ENCODE measurements at places on chromosomes 11 and 22.

DNA sequence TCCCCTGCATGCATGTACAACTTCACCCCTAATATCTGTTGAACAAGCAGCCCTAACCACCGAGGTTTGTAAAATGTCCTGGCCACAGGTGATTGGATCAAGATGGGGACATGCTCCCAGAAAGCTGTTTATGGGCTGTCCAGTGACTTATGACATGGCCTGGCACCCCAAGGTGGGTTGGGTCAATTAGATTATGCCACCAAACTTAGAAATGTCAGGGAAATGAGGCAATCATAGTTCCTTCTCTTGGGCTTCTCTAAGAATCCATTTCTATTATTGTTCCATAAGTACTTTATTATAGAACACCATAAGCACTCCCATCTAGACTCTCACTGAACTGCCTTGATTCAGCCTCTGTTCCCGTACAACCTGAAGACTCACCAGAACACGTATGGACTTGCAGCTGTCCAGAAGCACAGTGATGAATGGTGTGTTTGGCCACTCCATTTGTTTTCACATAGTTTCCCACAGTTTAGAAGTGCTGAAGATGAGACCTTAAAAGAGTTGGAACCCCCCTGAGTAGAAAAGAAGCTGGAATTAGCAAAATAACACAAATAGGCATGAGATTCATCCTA lies 45.5 kb upstream of the OLFML1 start:
- DNase-seq: no peak

- DNase-seq: no peak
These were observed 1318.9 kb downstream of the LRRC4C start for GRCh38 chr11:40140560-40140959.

DNA sequence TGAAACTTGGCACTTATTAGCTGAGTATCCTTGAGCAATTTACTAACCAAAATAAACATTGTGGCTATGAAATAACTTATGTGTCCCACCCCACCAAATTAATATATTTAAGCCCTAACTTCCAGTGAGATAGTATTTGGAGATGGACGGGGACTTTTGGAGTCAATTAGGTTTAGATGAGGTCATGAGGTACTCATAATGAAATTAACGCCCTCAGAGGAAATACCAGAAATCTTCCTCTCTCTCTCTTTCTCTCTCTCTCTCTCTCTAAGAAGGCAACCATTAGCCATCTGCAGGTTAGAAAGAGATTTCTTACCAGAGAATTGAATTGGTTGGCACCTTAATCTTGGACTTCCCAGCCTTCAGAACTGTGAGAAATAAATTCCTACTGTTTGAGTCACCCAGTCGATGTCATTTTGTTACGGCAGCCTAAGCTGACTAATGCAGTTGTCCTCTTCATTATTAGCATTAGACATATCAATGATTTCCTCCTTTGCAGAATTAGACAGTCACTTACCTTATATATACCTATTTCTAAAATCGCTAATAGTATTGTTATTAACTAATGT lies 1284.0 kb downstream of the FAM181B start:
- DNase-seq: no peak

- peak; percentile 52 for DNase-seq
These were observed 6.8 kb downstream of the CFL1 start for GRCh38 chr11:65851083-65851579.

DNA sequence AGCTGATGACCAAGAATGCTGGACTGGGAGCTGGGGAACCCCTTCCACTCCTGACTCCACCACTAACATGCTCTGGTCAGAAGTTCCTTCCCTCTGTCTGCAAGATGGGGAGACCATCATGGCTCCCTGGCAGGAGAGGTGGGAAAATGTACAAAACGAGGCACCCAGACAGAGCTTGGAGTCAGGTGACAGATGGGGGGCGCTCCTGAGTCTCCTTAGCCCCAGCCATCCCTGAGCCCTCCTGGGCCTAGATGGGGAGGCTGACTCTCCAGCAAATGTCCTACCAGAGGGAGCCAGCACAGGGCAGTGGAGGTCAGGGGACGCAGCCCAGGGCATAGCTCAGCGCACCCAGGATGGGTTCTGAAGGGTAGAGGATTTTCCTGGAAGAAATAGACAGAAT lies 20.0 kb downstream of the KCNJ4 start:
- DNase-seq: peak; percentile 25

GRCh38 chr22:49968313-49968830 lies 7.8 kb downstream of the PIM3 start:
- DNase-seq: no peak

GRCh38 chr11:131977854-131978253 lies 607.4 kb downstream of the NTM start:
- peak; percentile 10 for DNase-seq

GRCh38 chr22:26416670-26417276 lies 12.3 kb upstream of the ASPHD2 start:
- no peak for DNase-seq

GRCh38 chr11:82195283-82195682 lies 538.4 kb downstream of the FAM181B start:
- no peak for DNase-seq

DNA sequence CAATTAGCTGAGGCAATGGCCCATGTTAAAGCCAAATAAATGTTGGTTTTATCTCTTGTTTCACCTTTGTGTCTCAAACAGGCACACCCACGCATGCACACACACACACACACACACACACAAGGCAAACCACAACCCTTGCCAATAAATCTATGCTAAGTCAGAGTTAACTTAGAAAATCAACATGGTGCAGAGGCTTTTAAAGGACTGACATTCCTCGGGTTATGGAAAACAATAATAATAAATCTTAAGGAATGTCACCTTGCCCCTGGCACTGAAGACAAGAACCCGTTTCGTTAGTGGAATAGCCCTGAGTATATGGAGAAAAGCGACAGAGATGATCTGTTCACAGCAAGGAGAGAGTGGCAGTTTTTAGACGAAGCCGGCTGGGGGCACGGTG lies 326.3 kb downstream of the NTM start:
- no peak for DNase-seq

- DNase-seq: no peak
These were observed 4.1 kb upstream of the RTN4R start for GRCh38 chr22:20272174-20272573.

DNA sequence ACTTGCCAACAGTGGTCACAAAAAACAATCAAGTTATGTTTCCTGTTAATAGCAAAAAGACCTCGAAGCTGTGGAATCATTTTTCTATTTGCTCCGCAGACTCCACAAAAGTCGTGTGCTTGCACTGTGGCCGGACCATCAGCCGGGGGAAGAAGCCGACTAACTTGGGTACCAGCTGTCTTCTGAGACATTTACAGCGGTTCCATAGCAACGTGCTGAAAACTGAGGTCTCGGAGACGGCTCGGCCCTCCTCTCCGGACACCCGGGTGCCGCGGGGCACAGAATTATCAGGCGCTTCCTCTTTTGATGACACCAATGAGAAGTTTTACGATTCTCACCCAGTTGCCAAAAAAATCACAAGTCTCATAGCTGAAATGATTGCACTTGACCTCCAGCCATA lies 31.6 kb downstream of the ZBED4 start:
- DNase-seq: no peak

DNA sequence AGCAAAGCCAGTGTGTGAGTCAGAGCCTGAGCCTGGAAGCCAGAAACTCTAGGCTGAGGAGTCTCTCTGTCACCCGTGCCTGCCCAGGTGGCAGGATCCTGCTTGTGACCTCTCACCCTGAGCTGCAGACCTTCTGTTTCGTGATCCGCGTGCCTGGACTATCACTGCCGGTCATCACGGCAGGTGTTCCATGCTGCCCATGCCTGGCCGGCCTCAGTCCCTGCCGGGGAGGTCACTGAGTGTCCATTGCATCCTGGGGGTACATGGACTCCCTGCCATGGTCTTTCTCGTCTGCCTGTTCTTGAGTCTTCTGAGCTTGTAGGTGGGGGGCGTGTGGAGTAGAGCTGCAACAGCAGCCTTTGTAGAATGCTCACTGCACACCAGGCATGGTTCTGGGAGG lies 1032.4 kb downstream of the TBC1D22A start:
- no peak for DNase-seq

GRCh38 chr22:27937453-27937852 lies 18.4 kb upstream of the PITPNB start:
- DNase-seq: peak; percentile 39

DNA sequence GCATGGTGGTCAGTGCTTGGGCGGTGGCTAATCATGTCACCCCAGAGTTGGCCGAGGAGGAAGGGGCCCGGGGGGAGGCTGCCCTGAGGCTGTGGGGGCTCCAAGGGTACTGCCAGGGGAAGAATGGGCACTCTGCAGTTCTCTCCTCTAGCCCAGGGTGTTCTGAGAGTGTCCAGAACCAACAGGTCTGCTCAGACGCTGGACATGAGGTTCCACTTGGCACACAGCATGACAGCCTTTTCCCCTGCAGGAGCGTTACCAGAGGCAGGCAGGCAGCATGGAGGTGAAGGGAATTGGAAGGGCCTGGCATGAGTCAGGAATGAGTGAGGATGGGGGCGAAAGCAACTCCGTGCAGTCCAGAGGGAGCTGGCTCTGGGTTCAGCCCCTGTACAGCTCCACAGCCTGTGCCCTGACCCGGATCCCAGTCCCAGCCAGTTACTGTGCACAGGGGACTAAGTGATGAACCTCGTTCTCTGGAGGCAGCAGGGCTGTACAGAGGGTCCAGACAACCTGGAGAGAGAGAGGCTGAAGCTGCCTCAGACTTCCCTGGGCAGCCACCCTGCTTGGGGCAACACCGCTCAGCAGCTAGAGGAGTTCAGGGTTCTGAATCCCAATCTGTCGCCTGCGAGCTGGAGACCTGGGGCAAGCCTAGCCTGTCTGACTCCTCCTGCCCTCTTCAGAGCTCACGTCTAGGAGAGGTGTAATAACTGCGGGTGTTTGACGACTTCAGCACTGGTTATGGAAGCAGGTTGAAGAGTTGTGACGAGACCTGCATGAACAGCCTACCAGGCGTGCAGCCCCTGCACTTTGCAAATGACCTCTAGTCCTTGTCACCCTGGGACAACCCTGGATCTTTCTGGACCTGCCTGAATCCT lies 14.7 kb upstream of the TUB start:
- no peak for DNase-seq

GRCh38 chr22:30932661-30933060 lies 35.9 kb downstream of the MORC2 start:
- no peak for DNase-seq

DNA sequence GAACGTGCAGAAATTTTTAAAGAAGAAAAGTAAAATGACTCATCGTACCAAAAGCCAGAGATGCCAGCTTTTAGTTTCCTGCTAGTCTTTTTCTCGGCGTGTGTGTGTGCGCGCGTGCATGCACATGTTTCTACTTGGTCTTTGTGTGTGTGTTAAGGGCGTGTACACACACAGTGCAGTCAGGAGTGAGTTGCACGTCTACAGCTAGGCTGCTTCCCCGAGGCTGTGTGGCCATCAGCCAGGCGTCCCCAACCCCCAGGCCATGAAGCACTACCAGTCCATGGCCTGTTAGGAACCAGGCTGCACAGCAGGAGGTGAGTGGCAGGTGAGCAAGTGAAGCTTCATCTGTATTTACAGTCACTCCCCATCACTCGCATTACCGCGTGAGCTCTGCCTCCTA lies 36.4 kb downstream of the KCNQ1 start:
- no peak for DNase-seq

DNA sequence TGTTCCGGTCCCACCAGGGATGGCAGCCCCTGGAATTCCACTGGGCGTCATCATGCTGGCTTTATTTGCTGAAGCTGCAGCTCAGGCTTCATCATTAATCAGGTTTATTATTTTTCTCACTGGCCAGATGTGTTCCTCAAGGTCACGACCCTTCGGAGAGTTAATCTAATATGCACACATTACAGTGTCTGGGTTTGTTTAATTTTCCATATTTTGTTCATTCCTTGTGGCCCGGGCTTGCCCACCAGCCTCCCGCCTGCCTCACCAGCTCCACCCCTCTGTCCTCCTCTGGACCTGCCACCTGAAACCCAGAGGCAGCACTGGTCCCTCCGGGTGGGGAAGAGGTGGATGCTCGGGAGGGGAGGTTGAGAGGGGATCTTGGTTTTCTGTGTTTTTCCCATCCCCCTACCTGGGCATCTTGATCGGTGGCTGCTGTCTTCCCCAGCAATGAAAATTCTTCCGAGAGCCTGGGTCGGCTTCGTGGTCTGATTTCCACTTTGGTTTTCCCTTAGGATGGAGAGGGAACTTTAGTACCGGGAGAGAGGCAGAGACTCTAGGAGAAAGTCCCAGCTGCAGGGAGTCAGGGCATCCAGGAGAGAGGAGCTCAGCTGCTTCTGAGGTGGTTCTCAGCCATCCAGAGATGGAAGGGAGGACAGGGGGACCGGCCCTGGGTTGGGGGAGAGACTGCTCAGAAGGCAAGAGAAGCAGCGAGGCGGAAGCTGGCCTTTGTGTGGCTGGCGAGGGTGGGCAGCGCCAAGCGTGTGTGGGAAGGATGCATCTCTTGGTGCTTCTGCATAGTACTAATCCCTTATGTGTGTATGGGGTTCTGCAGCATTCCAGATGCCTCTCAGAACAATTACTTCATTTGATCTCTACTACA lies 2.1 kb downstream of the GRIK4 start:
- peak; percentile 4 for DNase-seq

DNA sequence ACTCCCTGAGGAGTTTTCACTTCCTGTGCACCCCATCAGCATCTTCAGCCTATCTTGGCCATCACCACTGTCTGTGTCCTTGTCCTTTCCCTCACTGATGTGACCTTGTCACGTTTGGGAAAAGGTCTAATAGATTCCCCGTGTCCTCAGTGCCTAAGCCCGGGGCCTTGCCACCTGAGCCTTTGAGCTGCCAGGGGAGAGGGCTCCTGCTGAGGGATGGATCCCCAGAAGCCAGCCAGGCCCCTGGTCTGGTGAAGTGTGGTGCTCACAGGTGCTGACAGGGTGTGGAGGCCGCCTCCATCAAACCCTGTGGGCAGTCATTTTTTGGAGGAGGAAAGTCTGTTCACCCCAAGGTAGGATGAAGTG lies 47.2 kb downstream of the GAB4 start:
- DNase-seq: no peak

- no peak for DNase-seq
These were observed 36.0 kb downstream of the RASD2 start for GRCh38 chr22:35576671-35577070.

GRCh38 chr11:57513911-57514537 lies 1.5 kb downstream of the SLC43A1 start:
- peak; percentile 41 for DNase-seq

DNA sequence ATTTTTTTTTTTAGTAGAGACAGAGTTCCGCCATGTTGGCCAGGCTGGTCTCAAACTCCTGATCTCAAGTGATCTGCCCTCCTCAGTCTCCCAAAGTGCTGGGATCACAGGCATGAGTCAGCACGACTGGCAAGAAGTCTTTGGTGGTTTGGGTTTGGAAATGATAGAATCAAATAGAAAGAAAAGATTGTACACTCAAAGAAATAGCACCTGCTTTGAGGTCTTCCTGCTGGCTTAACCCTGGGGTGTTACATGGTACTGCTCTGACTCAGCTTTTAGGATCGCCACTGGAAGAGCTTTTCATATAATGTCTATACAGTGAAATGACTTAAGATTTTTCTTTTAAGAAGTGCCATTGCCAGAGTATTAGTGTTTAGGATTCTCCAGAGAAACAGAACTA lies 50.2 kb downstream of the JAM3 start:
- DNase-seq: peak; percentile 11

GRCh38 chr11:92960886-92961285 lies 8.6 kb upstream of the MTNR1B start:
- peak; percentile 11 for DNase-seq

GRCh38 chr22:37174964-37175363 lies 13.1 kb downstream of the C1QTNF6 start:
- DNase-seq: no peak

Measured in SK-MEL-5 (cell line).